ENCODE measurements at places on chromosomes 2 and 18. TPM values are rescaled to one million over a fixed set of nuclear protein-coding genes. Genes with fewer than 3 reads are reported as not detected.

The TMEM182 gene
- total RNA-seq: 1.0 TPM

The STARD6 gene
- total RNA-seq: not detected

The HOXD13 gene
- total RNA-seq: not detected

The FAM117B gene
- 2.8 TPM for total RNA-seq

The KCNG3 gene
- total RNA-seq: not detected

The LBX2 gene
- total RNA-seq: 0.32 TPM

The GALNT13 gene
- 0.50 TPM for total RNA-seq

The IER3IP1 gene
- 9.1 TPM for total RNA-seq

- H3K4me1 ChIP-seq: no peaks in the 10 kb centered on the region
- DNase-seq: peak; percentile 7
- no peaks in the 10 kb centered on the region for H3K27me3 ChIP-seq
- no peak overlapping the region for H3K4me3 ChIP-seq
- H3K27ac ChIP-seq: no peak overlapping the region
These were observed 150.6 kb downstream of the MYT1L start for GRCh38 chr2:2180446-2180845.

DNA sequence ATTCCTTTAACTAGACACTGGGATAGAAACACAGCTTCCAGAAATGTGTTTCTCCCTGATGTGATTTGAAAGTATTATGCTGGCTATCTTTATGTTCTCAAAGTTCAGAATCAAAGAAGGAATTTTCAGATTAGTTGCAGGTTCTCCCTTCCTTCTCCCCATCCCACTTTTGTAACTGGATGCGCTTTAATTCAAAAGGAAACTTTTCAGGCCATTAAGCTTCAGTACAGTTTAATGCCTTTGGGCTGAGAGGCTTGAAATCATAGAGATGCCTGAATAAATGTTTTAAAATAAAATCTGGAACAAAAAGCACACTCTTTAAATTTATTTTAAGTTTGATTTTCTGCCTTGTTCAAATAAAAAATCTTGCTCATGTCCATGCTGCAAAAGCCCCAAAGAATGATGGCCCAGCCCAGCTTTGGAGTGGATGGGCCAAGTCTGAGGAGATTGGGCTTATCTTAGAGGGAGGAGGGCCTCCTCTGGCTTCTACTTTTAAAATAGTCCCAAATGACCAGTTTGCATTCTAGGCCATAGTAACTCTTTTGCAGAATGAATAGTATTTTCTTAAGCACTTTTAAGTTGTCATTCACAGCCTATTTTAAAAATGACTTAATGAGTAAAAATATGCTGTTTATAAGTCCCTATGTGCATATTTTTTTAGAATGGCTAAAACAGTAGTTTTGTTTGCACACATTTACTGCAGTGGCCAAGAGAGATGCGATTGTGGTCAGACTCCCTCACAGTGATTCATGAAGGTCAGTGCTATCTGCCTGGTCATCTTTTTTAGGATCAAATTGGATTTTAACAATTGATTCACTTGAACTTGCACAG is 129.2 kb downstream of the MTX2 start:
- no peaks in the 10 kb centered on the region for H3K36me3 ChIP-seq
- no peak overlapping the region for H3K4me3 ChIP-seq
- no peak for DNase-seq

DNA sequence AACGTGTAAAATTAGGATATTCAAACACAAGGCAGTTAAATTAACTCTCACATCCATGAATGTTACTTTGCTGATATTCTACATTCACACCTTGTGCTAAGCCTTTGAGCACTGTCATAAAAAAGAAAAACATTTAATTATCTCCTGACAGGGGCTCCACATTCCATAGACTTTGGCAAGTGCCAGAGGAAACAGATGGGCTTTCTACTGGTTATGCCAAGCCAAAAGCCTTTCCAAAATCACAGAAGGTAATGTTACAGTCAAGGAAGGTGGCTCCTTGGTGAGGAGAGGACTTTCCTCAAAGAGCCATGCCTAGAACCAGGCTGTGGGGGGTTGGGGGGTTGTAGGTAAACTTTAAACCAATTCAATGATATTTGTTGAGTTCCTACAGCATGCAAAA is 12.4 kb downstream of the MYO5B start:
- no peaks in the 10 kb centered on the region for H3K36me3 ChIP-seq
- H3K4me1 ChIP-seq: no peaks in the 10 kb centered on the region
- DNase-seq: no peak
- H3K27me3 ChIP-seq: no peaks in the 10 kb centered on the region

- no peaks in the 10 kb centered on the region for H3K27me3 ChIP-seq
- H3K27ac ChIP-seq: no peak overlapping the region
- DNase-seq: no peak
- no peaks in the 10 kb centered on the region for H3K4me1 ChIP-seq
- no peak overlapping the region for H3K4me3 ChIP-seq
- H3K36me3 ChIP-seq: no peaks in the 10 kb centered on the region
These were observed 69.5 kb downstream of the C1D start for GRCh38 chr2:67993329-67993728.

- H3K4me1 ChIP-seq: no peaks in the 10 kb centered on the region
- H3K27ac ChIP-seq: no peak overlapping the region
- H3K36me3 ChIP-seq: no peaks in the 10 kb centered on the region
These were observed 57.2 kb upstream of the ACVR1 start for GRCh38 chr2:157933160-157933920.

- no peaks in the 10 kb centered on the region for H3K4me1 ChIP-seq
- no peak overlapping the region for H3K4me3 ChIP-seq
- no peak for DNase-seq
- peaks cover 5% of the 10 kb centered on the region for H3K36me3 ChIP-seq
These were observed 41.5 kb downstream of the SUCLG1 start for GRCh38 chr2:84417453-84418145.

- peaks cover 6% of the 10 kb centered on the region for H3K4me1 ChIP-seq
- no peak overlapping the region for H3K27ac ChIP-seq
- no peak overlapping the region for H3K4me3 ChIP-seq
- no peak for DNase-seq
- no peaks in the 10 kb centered on the region for H3K27me3 ChIP-seq
These were observed 15.8 kb downstream of the CCNYL1 start for GRCh38 chr2:207727261-207727660.

DNA sequence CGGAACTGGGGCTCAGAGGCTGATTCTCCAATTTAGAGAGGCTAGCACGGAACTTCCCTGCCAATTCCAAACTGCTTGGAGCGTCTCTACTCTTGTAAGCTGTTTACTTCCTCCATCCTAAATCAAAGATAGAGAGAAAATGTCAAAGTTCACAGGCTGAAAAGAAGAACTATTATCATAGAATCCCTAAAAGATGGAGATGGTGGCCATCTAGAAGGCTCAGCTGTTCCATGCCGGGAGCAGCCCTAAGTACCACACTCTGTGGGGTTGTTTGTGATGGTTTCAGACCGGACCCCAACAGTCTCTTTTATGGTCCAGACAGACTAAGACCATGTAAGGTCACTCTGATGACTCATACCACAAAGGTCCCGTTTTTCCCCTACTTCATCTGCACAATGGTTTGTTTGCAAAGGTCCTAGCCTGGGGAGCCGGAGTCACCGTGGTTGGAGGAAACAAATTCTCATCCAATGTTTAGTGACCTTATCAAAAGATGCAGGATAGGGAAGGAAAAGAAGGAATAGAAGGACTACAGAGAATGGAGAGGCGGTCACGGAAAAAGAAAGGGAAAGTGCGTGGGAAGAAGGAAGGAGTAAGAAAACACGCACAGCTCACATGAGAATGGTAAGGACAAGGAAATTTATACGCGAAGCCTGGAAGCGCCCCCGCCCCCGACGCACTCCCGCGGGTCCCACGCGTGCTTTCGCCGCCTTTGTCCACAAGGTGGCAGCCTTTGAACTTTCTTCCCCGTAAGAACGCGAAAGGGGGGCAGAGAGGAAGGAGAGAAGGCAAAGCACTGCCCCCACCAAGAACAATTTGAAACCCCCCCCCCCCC is 453 bp upstream of the ANTXR1 start:
- H3K4me3 ChIP-seq: peak overlapping the region; percentile 85
- H3K27me3 ChIP-seq: no peaks in the 10 kb centered on the region
- peaks cover 50% of the 10 kb centered on the region for H3K4me1 ChIP-seq
- no peaks in the 10 kb centered on the region for H3K36me3 ChIP-seq

DNA sequence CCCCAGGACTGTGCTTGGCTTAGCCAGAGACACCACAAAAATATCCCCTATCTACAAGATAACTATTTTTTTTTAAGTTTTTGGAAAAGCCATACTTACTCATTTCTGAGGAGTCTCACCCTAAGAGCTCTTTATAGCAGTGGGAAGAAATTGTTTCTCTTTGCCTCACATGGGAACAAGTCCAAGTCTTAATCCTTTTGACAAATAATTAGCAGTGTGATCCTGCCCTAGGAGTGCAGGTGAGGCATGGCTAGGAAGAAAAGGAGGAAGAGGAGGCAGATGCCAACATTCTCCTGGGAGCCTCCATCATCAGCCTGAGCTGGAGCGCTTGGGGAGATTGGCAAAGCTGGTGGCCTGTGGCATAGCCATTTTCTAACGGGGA is 115.6 kb downstream of the STPG4 start:
- no peaks in the 10 kb centered on the region for H3K27me3 ChIP-seq
- H3K27ac ChIP-seq: peak overlapping the region; percentile 90
- no peak overlapping the region for H3K4me3 ChIP-seq
- DNase-seq: no peak
- no peaks in the 10 kb centered on the region for H3K36me3 ChIP-seq

DNA sequence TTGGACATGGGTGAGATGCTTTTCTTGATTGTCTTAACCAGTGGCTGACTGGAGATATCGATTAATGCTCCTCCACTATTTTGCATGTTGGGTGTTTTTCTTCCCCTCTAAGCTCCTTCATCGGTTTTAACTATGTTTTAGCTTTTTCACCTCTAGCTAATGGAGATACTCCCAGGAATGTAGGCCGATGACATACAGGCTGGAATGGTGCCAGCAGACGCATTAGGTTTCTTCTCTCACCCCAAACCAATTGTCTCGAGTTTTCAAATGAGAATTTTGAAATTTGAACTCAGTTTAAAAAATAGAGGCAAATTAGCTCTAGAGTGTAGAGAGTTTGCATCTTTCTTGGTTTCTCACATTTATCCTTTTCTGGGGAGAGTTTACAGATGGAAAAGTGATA is 247.6 kb downstream of the RPRM start:
- H3K4me3 ChIP-seq: no peak overlapping the region
- no peak for DNase-seq
- no peaks in the 10 kb centered on the region for H3K27me3 ChIP-seq
- H3K27ac ChIP-seq: no peak overlapping the region
- H3K36me3 ChIP-seq: no peaks in the 10 kb centered on the region

GRCh38 chr2:28780496-28780895 is 28.9 kb downstream of the PPP1CB start:
- peaks cover 52% of the 10 kb centered on the region for H3K4me1 ChIP-seq
- no peak for DNase-seq
- no peak overlapping the region for H3K4me3 ChIP-seq
- H3K27ac ChIP-seq: no peak overlapping the region

- H3K36me3 ChIP-seq: no peaks in the 10 kb centered on the region
- peaks cover 55% of the 10 kb centered on the region for H3K4me1 ChIP-seq
- H3K27ac ChIP-seq: peak overlapping the region; percentile 79
- H3K27me3 ChIP-seq: no peaks in the 10 kb centered on the region
These were observed 45.7 kb downstream of the RDH14 start for GRCh38 chr2:18514526-18515461.

DNA sequence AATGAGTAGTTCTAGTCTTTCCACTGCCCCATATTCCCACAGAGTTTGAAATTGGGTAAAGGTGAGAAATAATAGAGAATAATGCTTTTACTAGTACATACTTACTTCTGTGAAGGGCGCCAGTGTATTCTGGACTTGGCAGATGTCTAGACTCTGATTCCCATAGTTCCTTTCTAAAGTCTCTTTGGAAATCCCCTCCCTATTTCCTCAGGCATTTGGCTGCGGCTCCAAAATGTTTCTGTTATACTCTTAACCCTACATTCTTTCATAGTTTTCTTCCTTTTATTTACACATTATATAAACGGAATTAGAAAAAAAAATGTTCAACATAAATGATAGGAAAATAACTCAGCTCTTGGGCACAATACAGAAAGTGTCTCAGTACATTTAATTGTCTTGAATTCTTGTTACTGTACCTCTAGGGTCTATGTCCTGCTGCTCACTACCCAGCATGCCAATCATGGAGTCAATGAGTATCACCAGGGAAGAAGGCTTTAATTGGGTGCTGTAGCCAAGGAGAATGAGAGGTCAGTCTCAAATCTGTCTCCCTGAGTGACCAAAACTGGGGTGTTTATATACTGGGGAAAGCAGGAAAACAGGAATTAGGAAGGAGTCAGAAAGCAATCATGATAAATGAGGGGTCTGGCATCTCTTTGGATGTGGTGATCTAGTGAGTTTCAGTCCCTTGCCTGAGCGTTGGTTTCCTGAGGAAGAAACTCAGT is 147.8 kb upstream of the MMADHC start:
- H3K4me1 ChIP-seq: peaks cover 30% of the 10 kb centered on the region
- no peaks in the 10 kb centered on the region for H3K36me3 ChIP-seq
- no peaks in the 10 kb centered on the region for H3K27me3 ChIP-seq
- no peak overlapping the region for H3K27ac ChIP-seq

DNA sequence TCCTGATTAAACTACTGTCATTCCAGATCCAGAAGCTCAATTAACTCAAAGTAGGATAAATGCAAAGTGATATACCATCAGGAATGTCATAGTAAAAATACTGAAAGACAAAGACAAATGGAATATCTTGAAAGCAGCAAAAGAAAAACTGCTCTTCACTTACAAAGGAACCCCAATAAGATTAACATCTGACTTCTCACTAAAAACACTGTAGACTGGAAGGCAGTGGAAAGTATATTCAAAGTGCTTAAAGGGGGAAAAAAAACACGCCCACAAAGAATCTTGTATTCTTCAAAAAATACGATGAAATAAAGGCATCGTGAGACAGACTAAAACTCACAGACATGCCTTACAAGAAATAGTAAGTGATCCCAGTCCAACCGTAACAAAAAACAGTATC is 195.7 kb downstream of the DOK6 start:
- H3K27me3 ChIP-seq: no peaks in the 10 kb centered on the region
- H3K4me3 ChIP-seq: no peak overlapping the region
- DNase-seq: no peak
- no peaks in the 10 kb centered on the region for H3K36me3 ChIP-seq

- peaks cover 11% of the 10 kb centered on the region for H3K4me1 ChIP-seq
- no peak overlapping the region for H3K4me3 ChIP-seq
- H3K27me3 ChIP-seq: no peaks in the 10 kb centered on the region
- peaks cover 26% of the 10 kb centered on the region for H3K36me3 ChIP-seq
These were observed 23.3 kb downstream of the MPHOSPH10 start for GRCh38 chr2:71153585-71154224.

DNA sequence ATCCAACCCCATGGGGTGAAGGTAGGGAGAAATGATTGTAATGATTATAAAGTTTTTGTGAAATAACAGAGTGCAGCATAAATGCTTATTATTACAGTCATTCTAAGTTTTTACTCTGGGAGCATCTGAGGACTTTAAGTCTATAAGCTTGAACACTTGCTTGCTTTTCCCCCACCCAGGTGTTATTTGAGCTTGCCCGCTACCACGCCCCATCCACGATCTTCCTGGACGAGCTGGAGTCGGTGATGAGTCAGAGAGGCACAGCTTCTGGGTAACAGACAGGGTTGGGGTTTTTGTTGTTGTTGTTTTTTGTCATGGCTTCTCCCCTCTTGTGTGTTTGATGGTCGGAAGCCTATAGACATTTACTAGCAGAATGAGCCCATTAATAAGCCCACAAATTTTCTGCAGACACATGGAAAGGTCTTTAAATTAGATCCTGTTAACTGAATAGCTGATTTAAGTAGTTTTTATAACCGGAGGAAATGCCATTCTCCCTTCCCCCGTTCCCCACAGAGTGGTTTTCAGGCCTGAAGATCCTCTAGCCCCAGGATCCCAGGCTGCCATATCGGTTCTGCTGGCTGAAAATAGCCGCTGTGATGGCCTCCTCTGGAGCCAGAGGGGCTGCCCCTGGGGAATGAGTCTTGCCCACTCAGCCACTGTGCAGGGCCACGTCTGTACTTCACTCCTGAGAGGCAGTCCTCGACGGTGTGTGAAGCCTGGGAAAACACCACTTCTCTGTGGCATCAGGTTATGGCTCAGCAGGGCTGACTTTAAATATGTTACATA is 39.9 kb upstream of the ELOA2 start:
- no peaks in the 10 kb centered on the region for H3K27me3 ChIP-seq
- H3K4me1 ChIP-seq: no peaks in the 10 kb centered on the region
- no peak overlapping the region for H3K4me3 ChIP-seq

Measured in esophagus muscularis mucosa (tissue), 4 donors.